ENCODE measurements at places on chromosomes 7 and 10. TPM values are rescaled to one million over a fixed set of nuclear protein-coding genes. Genes with fewer than 3 reads are reported as not detected.

CUBN gene
- not detected for polyA plus RNA-seq

PLXNA4 gene
- polyA plus RNA-seq, result not detected

UCMA gene
- polyA plus RNA-seq, result not detected

IDI2 gene
- polyA plus RNA-seq, result not detected

WNT8B gene
- not detected for polyA plus RNA-seq
